Stimulated activated CD4-positive, alpha-beta T cell treated with anti-CD3 and anti-CD28 coated beads, Interleukin-1b, Interleukin-23, amount 100 ng/mL, for 48 hours (primary cell): ENCODE measurements at places on chromosomes 4 and X.

- DNase-seq, result no peak
These were observed at the start of gene MXD4 for GRCh38 chr4:2261853-2262144. Gene MXD4 (minus strand): TSS chr4:2262109. CDS start chr4:2261980, 129 bp downstream.

DNA sequence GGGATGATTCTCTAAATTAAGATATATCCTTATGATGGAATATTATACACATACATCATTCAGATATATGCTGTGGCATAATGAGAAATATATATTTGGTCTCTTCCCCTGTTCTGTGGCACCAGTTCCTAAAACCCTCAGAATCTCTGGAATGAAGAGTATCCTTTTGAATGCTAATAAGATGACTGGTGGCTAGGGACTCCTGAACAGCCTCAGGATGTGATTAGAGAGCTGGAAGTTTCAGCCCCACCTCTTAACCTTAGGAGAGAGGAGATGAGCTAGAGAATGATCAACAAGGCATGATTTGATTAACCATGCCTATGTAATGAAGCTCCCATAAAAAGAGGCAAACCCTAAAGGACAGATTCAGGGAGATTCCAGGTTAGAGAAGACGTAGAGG is 632.0 kb downstream of the IQCM start:
- no peak for DNase-seq

DNA sequence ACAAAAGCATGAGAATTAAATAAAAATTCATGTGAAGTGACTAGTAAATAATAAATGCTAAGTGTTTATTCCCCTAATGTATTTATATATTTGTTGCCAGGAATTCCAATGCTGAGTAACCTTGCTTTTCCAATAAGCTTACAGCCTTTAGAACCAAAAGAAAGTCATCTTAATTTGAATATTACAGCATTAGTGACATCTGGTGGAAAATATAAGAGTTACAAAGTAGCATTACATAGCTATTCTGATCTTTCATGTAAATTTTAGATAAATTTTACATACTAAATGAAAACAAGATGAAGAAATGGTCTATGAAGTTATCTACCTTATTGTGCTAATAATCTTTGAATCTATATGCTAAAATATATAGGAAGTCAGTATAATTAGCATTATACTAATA is 10.4 kb downstream of the MAD2L1 start:
- DNase-seq, result no peak

DNA sequence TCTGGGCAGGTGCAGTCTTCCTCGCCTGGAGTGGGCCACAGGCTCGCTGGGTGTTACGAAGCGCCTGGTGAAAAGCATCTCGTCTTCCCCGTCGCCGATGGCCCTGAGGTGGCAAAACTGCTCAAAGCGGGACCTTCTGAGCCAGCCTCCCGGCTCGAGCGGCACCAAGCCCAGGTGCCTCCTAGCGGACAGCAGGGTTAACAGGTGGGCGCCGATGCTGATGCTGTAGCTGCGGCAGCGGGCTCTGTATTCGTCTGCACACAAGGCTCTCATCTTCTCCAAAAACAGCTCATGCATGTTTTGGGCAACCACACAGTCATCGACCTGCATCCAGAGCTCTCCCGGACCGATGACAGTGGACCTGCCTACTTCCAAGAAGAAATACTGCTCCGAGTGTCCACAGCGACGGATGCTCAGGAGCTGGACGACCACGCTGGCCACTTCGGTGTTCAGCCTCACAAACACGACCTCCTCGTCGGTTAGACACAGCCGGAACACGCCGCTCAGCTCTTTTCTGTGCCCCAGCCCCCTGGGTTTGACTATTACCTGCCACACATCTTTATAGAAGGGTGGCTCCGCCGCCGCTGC is 1.2 kb downstream of the IRS4 start:
- DNase-seq, result no peak
